Type B pancreatic cell (in vitro differentiated cells): ENCODE measurements at places on chromosomes 13 and 19.

- no peak for DNase-seq
Measured at GRCh38 chr19:52592301-52592700, 22.2 kb downstream of the ZNF701 start.

GRCh38 chr19:8459520-8460270 is 14.9 kb downstream of the HNRNPM start:
- DNase-seq: no peak

DNA sequence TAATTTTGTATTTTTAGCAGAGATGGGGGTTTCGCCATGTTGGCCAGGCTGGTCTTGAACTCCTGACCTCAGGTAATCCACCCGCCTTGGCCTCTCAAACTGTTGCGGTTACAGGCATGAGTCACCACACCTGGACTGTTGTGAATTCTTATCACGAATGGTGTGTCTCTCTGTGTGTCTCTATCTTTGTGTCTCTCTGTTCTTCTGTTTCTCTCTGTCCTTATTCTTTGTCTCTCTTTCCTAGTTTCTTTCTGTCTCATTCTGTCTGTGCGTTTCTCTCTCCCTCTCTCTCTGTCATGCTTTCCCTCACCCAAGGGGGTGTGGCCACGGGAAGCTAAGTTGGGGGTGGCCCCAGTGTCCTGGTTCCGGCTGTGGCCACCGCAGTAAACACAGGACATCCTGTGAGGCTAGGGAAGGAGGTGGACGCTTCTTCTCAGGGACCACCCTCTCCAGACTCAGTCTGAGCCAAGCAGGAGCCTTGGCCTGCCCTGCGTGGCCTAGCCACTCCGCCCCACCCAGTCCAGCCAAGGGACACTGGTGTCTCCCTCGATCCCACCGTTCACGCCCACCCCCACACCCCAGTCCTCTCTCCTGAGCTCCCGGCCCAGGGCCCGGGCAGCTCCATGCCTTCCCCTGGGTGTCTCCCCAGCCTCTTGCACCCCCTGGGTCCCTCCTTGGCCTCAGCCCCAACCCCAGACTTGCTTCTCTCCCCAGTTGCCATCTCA is 3.9 kb upstream of the PRX start:
- no peak for DNase-seq

- DNase-seq: no peak
Measured at GRCh38 chr13:24148414-24149235, 11.9 kb upstream of the SPATA13 start.

DNA sequence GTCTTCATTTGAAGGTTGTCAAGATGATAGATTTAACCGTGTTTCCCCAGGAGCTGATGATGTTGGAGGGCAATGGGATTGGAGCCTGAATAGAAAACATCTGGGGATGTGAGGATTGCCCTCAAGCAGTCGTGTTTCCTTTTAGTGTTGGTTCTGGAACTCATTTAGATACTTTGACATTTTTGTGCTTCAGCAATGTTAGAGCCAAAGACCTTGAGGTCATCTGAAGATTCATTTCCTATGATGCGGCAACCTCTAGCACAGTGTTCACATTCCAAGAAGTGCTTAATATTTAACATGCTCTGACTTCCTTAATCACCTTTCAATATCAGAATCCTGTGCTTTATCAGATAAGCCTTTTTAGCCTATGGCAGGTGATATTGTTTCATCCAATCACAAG is 82.7 kb downstream of the SLC10A2 start:
- no peak for DNase-seq

GRCh38 chr19:12145348-12145747 is 5.2 kb upstream of the ZNF20 start:
- DNase-seq: no peak

DNA sequence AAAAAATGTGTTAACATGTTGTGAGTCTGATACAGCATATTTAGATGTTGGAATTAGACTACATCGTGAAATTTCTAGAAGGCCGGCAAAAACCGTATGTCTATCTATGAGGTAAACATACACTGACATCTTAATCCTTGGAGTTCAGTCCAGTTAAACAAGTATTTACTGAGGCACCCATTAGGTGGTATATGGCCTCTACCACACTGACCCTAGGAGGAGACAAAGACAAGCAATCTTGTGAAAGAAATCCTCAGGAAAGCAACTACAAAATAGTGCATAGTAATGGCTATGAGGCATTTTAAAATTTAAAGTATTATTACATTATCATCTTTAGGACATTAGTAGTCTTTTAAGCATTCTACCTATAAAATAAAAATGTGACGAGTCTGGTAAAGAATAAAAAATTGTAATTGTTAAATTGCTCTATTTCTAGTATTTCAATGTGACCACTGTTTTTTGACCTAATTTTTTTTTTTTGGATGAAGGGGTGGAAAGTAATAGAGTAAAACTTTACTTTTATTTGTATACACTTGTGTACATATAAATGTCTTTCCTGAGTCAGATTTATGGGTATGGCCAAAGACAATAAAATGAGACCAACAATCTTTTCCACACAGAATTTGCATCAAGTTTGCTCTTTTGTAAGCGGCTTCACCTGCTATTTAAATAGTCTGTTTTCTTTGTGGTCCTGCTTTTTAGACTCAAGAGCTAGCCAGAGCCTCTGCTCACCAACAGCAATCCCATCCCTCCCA is 50.5 kb downstream of the KATNAL1 start:
- no peak for DNase-seq

DNA sequence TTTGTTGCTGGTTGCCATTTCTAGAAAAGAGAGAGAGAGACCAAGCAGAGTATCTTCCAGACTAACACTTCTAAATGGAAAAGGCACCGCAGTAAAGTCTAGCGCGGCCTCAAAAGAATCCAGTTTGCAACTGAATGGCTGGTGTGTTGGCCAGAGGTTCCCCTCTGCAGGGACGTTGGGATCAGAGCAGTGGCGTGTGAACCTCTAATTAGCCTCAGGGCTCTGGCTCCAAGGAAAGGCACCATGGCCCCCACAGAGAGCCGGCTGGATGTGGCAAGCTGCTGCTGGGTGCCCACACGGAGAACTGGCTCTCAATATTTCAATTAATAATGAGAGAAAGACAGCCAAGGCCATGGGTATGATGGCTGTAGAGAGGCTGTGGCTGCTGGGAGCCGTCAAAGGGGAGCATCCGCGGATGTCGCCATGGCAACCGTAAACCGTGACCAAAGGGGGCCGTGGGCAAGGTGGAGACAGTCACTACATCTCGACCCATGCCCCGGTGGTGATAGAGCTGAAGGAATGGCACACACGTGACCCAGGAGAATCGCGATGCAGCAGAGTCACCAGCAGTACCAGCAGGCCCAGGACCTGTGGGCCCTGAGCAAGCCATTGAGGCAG is 9.5 kb downstream of the VSTM2B start:
- DNase-seq: peak; percentile 48

GRCh38 chr19:18469069-18469846 is 31.3 kb upstream of the ISYNA1 start:
- DNase-seq: peak; percentile 81

DNA sequence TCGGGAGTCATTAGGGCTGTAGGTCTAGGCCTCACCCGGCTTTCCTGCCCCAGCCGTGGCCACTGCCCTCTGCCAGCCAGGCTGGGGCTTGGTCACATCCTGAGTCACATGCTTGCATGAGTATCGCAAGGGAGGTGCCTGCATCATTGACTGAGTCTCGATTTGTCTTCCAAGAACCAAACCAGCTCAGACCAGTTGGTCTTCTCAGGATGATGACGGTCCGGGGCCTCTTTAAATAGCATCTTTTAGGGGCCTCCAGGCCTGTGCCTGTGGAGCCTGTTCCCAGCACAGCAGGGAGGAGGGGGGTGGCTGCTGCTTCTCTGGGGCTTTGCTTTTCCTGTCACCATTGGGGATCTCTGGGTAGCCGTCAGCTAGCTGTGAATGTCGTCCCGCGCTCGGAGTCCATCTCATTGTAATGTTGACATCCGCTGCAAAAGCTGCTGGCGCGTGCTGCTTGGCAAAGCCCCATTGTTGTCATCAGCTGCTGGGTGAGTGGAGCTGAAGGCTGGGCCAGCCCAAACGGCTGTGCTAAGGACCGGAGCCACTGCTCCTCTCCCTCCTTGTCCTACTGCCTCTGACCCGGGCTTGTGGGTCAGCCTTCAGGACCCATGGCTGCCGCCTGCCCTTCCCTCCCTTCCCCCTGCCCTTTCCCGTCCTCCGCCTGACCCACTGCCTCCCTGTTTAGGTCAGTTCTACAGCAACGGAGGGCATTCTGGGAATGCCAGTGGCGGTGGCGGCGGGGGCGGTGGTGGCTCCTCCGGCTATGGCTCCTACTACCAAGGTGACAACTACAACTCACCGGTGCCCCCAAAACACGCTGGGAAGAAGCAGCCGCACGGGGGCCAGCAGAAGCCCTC is 14.3 kb upstream of the QTRT1 start:
- no peak for DNase-seq

GRCh38 chr19:33300009-33300893 is 2.1 kb downstream of the CEBPA start:
- DNase-seq: no peak

DNA sequence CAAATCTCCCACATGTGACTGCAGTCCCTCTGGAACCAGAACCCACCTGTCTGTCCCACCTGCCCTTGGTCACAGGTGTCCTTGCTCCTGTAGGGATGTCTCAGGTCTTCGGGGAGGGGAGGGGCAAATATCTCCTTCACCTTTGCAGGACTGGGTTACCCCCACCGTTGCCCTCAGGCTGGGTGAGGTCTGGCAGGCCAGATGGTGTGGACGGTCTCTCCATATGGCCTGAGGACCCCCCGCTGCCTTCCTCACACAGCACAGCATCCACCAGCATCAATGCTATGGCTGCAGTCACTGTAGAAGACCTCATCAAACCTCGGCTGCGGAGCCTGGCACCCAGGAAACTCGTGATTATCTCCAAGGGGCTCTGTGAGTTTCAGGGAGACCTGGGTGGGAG is 10.0 kb downstream of the SLC5A5 start:
- DNase-seq: no peak

- DNase-seq: no peak
Measured at GRCh38 chr13:73702419-73703071, 431.7 kb downstream of the KLF12 start.

DNA sequence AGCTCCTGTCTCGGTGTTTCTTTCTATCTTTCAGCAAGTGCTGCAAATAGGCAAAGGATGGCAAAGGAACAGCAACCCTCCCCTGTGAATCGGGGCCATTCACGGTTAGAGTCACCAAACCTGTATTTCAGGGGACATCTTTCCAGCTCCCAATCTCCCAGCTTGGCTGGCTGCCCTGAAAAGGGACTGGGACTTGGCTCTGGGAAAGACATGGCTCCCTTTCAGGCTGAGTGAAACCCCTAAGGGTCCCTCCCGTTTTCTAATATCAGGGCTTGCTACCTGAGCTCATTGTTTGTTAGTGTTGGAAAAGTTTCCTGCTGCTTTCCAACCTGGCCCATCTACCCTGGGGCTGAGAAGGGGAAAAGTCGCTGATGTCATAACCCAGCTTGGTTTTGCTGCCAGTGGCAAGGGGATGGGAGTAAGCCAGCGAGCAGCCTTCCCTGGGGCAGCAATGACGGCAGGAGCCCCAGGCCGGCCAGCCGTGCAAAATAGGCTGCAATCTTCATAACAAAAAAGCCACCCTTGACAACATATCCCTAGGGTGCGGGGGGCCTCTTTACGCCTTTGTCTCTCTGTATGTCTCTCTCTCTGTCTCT is 29.9 kb downstream of the SERP2 start:
- DNase-seq: no peak

- DNase-seq: no peak
Measured at GRCh38 chr19:14795078-14795721, 16.8 kb upstream of the ADGRE2 start.

DNA sequence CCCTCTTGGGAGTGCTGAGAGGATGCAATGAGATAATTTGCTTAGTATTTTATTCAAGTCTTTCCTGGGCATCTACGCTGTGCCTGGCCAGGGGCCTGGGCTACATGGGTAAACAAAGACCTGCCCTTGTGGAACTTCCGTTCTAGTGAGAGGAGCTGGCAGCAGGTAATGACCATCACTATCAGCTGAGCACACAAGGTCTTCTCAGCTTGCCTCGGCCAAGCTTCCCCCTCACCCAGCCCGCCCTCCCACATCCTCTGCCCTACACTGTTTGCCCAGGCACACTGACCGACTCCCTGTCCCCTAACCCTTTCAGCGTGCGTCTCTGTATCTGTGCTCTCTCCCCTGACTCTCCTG is 8.6 kb upstream of the FKRP start:
- DNase-seq: no peak

DNA sequence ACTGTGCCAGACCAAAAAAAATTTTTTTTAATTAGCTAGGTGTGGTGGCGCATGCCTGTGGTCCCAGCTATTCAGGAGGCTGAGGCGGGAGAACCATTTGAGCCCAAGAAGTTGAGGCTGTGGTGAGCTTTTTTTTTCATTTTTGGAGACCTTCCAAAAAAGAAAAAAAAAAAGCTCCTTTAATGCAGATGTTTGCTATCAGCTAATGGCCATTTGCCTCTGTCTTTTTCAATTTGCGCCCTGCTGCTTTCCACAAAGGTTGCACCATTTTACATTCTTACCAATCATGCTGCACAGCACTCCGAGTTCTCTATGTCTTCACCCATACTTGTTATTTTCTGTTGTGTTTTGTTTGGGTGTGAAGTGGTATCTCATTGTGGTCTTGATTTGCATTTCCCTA is 15.6 kb upstream of the SMARCA4 start:
- DNase-seq: no peak

GRCh38 chr13:37429976-37430375 is 168.6 kb downstream of the POSTN start:
- no peak for DNase-seq
